ENCODE measurements at places on chromosomes 4 and X.

DNA sequence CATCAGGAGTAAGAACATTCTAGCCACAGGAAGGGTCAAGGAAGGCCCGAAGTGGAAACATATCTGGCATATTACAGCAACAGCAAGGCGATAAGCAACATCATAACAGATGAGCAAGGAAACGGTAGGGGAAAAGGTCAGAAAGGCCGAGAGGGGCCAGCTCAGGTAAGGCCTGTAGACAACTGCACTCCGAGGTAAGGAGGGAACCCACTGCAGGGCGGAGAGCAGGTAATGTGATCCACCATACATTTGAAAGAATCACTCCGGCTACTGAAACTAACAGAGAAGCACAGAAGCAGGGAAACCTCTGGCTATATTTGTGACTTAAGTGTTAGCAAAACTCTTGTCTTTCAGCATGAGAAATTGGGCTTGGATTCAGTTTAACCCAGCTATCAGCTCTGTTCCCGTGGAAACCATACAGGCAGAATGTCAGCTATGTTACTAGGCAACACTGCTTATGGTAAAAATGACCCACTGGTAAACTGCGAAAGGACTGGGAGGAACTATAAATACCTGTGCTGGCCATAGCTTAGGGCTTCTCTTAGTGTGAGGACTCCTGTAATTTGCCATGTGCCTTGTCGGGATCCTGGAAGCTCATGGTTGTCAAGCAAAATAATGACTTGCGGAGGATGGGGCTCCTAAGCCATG is 31.0 kb downstream of the FRYL start:
- DNase-seq: no peak

DNA sequence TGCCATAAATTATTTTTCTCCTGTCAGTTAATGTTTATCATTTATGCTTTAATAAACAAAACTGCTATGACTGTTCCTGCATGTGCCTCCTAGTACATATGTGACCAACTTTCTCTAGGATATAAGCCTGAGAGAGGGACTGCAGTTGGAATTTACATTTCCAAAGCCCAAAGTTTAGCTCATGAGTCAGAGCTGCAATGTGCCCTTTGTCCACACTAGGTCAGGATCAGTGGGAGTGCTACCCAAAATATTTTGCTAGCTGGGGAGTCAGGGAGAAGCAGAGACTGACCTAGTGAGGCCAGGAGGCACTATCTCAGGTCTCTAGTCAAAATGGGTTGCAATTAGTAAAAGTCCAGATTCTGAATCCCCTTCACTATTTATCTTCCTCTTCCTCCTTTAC is 92.7 kb downstream of the AR start:
- DNase-seq: no peak

DNA sequence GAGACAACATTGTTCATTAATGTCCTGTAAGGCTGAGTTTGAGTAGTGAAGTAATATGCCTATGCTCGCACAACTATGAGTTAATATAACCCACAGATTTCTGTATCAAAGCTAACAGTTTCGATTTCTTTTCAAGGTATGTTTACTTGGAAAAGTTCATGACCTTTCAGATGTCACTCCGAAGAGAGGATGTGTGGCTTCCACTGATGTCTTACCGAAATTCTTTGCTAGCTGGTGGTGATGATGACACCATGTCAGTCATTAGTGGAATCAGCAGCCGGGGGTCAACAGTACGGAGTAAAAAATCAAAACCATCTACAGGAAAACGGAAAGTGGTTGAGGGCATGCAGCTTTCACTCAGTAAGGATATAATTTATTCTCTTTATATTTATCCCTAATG is 124.9 kb downstream of the STAG2 start:
- no peak for DNase-seq

- DNase-seq: peak; percentile 21
Measured at GRCh38 chrX:129739578-129739977, 799 bp downstream of the XPNPEP2 start.

DNA sequence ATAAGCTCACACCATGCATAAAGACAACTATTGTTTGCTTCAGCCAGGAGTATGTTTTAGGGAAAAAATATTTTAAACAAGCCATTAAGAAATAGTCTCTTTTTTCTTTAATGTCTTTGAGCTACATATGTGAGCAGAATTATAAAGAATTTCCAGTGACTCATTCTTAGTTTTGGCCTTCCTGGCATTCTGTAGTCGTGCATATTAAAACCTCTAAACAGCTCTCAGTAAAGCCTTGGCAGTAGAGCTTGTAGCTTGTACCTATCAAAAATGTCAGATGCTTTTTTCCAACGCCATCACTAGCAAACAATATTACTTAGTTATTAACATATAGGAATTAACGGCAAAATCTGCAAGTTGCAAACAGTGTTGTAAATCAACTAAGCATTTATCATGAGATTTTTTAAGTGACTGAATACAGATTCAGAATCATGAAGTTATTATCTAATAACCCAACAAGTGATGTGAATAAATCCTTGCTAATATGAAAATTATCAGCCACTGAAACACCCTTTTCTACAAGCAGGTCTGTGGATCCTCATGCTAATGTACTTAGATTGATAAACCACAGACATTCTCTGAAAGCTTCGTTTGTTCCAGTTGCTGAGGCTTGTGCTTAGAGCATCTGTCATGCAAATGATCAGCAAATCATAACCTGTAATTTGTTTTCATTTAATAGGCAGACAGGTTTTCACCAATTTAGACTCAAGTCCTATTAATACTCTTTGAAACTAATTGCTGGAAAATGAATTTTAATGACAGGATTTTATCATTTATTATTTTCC is 412.0 kb upstream of the ATOH1 start:
- DNase-seq: peak; percentile 31

GRCh38 chr4:182418054-182418734 is 175.0 kb downstream of the TENM3 start:
- no peak for DNase-seq

- no peak for DNase-seq
Measured at GRCh38 chr4:122920473-122920872, 1.9 kb downstream of the NUDT6 start.

GRCh38 chr4:7043284-7044136 is at the start of gene TADA2B:
Gene TADA2B, plus strand, starts transcription at chr4:7043372. Its CDS starts 208 bp downstream, at chr4:7043580.
- peak; percentile 65 for DNase-seq

GRCh38 chr4:63580796-63581475 is 828.3 kb downstream of the TECRL start:
- DNase-seq: no peak

- DNase-seq: no peak
Measured at GRCh38 chrX:39869846-39870601, 227.7 kb downstream of the BCOR start.

DNA sequence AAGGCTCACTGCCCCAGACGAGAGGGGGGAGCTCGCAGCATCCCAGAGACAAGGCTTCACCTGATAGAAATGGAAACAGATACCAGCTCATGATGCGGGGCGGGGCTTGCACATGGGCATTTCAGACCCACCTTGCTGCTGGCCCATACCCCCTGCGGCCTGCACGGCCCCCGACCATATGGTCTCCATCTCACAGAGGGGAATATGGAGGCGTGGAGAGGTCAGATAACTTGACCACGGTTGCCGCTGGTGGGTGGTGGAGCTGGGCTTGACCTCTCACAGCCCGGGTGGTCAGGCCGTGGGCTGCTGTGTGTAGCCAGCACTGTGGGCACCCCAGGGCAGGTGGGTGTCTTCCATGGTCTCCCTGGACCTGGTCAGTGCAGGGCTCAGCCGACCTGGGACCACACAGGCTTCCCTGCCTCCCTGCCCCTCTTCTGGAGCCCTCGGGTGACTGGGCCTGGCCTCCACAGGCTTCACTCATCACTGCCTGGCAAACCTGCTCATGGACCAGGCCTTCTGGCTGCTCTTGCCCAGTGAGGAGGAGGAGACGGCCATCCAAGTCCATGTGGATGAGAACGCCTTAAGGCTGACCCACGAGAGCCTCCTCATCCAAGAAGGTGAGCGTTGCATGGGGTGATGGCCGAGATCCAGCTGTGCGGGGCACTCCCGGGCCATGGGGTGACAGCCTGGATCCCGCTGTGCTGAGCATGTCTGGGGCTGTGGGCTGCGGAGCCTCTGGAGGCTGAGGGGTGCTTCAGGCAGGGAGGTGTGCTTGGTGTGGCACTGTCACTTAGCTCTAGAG is 16.8 kb downstream of the SH3TC1 start:
- no peak for DNase-seq

DNA sequence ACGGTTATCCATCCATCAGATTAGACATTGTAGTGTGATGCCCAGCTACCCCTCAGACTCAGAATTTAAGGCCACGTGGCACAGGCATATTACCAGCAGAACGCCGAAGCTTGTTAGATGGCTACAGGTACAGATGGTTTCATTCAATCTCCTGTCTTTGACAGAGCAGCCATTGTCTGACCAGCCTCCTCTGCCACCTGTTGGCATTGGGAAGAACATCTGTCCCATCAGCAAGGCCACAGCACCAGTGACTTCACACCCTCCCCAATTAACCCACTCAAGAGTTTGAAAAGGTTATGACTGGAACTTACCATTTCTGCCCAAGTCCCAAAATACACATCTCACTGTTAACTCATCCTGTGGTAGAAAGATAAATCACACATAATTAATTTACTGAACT is 22.0 kb upstream of the PHKA2 start:
- DNase-seq: no peak

- no peak for DNase-seq
Measured at GRCh38 chr4:138869165-138869564, 146.4 kb upstream of the NOCT start.

DNA sequence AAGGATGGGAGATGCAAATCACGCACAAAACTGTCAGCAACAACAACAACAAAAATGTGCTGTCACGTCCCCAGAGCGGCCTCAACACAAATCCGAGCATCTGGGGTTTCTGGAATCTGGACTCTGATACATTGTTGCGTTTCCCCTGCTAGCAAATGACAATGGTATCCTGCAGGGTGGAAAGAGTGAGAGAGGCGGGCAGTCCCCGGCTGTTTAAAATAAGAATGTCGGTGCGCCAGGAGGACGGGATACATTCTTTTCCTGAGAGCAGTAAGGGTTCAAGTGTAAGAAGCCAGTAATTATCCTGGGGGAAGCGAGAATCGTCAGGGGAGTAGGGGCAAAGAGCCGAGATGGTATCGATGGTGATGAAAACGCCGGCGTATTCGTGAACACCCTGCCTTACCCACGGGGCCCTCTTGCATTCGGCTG is 310.2 kb downstream of the ASMT start:
- peak; percentile 14 for DNase-seq

GRCh38 chrX:31057691-31058090 is 14.2 kb downstream of the FTHL17 start:
- no peak for DNase-seq

DNA sequence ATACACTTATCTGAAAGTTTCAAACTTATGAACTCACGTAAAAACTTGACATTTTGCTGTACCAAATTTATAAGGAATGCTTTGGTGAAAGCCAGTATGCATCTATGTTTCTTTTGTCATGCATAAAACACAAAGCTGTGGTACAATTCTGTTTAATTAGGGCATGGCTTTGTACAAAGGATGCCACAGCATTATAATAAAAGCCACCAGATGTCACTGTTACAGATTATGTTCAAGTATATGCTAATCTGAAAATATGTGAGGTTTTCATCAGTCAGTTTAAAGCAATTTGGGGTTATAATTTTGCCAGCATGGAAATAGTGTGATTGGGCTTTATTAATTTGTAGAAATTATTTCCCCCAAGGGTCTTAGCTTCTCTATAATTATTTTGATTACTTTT is 69.0 kb downstream of the ATOH1 start:
- DNase-seq: peak; percentile 13

- peak; percentile 3 for DNase-seq
Measured at GRCh38 chr4:70946939-70947338, 44.8 kb downstream of the MOB1B start.

- no peak for DNase-seq
Measured at GRCh38 chr4:38523524-38524448, 140.2 kb upstream of the KLF3 start.

DNA sequence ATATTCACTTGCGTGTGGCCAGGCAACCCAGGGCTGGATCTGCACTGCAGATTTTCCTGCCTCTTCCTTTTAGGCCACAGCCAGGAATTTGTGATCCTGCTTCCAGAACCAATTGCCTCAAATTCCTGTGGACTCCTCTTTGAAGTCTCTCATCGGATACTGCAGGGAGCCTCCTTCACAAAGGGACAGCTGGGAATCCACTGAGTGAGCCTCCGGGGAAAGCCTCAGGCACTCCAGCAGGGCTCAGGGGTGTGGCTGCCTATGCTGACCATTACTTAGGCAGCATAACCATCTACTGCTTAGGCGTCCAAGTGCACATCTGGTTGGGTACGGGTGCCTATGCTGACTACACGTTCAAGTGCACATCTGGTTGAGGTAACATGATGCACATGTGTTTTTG is 321.5 kb downstream of the NLGN4X start:
- DNase-seq: no peak

DNA sequence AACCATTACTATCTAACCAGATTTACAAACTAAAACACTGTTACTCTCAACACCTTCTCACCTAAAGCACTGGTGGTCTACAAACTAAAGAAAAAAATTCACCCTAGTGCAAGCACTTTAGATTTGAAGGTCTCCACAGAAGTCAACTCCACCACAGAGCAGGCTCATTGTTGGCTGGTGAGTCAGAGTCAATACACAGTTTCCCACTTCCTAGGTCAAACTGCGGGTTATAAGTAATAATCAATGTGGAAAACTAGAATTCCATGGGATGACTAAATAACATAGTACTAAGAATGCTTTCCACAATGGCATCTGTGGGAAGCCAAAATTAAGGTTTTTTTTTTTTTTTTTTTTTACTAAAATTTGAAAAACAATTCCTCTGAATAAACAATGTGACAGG is 191.8 kb downstream of the PDGFC start:
- DNase-seq: no peak

- DNase-seq: no peak
Measured at GRCh38 chrX:867502-867901, 236.9 kb downstream of the SHOX start.

DNA sequence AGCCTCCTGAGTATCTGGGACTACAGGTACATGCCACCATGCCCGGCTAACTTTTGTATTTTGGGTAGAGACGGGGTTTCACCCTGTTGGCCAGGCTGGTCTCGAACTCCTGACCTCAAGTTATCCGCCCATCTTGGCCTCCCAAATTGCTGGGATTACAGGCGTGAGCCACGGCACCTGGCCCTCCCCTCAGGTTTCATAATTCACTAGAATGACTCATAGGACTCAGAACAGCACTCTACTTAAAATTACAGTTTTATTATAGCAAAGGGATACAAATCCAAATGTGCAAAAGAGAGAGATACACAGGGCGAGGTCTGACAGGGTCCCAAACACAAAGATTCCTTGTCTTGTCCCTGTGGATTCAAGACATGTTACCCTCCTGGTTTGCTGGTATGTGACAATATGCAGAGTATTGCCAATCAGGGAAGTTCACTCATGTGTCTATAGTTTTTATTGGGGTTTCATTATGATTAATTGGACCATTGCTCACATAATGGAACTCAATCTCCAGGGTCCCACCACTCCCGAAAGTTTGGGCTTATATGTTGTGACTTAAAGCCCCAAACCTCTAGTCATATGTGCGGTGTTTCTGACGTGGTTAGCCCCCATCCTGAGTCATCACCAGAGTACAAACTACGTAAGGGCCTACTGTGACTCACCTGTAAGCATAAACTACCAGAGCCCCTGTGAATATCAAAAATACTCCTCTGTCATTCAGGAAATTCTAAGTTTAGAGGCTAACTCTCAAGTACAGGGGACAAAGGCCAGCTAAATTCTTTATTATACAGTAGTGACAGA is 5.2 kb downstream of the YIPF6 start:
- no peak for DNase-seq

Measured in adipocyte (in vitro differentiated cells).